Colonic mucosa (tissue), 4 donors: ENCODE measurements at places on chromosomes 13 and 19.

- no peak for DNase-seq
Observed at GRCh38 chr19:42051166-42052115, 18.6 kb downstream of the GRIK5 start.

- no peak for DNase-seq
Observed at GRCh38 chr13:35886332-35887114, 244.7 kb downstream of the DCLK1 start.

- no peak for DNase-seq
Observed at GRCh38 chr19:23439623-23440022, 44.4 kb upstream of the ZNF91 start.

- no peak for DNase-seq
Observed at GRCh38 chr19:38394488-38394887, 6.0 kb downstream of the SPRED3 start.

GRCh38 chr13:76723551-76724232 lies 162.5 kb downstream of the KCTD12 start:
- DNase-seq, result no peak

- DNase-seq, result no peak
Observed at GRCh38 chr13:64845110-64845509, 2385.0 kb downstream of the PCDH9 start.

GRCh38 chr19:54612428-54612827 lies 17.9 kb upstream of the LILRB1 start:
- no peak for DNase-seq

- no peak for DNase-seq
Observed at GRCh38 chr19:52138983-52139251, 821 bp downstream of the ZNF616 start.

DNA sequence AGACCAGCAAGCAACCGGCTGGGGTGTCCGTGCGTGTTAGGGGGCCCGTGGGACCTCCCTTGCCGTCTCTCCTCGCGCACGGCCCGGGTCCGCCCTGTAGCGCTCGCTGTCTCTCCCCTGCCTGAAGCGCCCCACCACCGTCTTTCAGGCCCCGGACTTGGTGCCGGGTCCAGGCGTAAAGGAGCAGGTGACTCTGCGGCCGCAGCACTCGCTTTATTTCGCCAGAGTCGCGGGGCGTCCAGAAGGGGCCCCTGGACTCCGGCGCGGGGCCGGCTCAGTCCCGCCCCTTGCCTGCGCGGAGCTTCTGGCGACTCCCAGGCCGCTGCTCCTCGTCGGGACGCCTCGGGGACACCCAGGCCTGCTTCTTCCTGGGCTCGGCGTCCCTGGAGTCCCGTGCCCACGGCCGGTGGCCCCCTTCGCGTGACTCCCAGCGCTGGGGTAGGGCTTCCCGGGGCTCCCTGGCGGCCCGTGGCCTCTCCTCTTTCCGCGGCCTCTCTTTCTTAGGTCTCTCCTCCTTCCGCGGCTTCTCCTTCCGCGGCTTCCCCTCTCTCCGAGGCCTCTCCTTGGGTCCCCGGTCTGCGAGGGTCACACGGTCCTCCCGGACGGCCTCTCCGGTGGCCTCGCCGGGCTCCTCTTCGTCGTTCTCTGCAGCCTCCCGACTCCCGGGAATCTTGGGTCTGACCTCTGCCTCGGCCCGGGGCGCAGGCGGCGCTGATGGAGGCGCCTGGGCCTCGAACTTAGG lies 3.1 kb downstream of the AMH start:
- no peak for DNase-seq

- peak; percentile 68 for DNase-seq
Observed at GRCh38 chr19:37987356-37988332, 80.6 kb downstream of the SIPA1L3 start.

DNA sequence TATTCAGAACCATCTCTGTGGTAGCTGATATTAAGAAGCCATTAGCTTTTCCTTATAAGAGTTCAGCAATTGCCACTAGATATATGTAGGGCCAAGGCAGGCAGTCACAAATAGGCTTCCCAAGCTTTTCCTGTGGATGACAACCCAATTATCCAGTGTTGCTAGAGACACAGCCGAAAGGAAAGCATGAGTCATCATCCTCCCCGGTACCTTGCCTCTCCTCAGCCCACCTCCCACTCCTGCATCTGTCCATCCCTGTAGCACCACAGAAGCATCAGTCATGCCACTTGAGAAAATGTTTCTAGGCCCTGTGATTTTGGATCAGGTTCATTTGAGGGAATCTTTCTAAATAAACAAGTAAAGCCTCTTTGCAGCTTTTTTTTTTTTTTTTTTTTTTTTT lies 204.3 kb downstream of the DNAJC15 start:
- DNase-seq, result no peak

- no peak for DNase-seq
Observed at GRCh38 chr13:29958476-29958875, 108.1 kb upstream of the UBL3 start.

- peak; percentile 45 for DNase-seq
Observed at GRCh38 chr19:23394511-23394910, 760 bp downstream of the ZNF91 start.

GRCh38 chr13:33213024-33213768 lies 72.4 kb downstream of the STARD13 start:
- DNase-seq, result no peak

- no peak for DNase-seq
Observed at GRCh38 chr13:36146511-36147269, 15.5 kb upstream of the DCLK1 start.

GRCh38 chr19:41223431-41224234 lies 4.6 kb downstream of the AXL start:
- no peak for DNase-seq

- DNase-seq, result no peak
Observed at GRCh38 chr13:64551755-64552154, 2678.4 kb downstream of the PCDH9 start.

GRCh38 chr13:40187841-40188591 lies 478.4 kb downstream of the FOXO1 start:
- no peak for DNase-seq

- DNase-seq, result no peak
Observed at GRCh38 chr13:74166261-74167004, 32.2 kb upstream of the KLF12 start.

DNA sequence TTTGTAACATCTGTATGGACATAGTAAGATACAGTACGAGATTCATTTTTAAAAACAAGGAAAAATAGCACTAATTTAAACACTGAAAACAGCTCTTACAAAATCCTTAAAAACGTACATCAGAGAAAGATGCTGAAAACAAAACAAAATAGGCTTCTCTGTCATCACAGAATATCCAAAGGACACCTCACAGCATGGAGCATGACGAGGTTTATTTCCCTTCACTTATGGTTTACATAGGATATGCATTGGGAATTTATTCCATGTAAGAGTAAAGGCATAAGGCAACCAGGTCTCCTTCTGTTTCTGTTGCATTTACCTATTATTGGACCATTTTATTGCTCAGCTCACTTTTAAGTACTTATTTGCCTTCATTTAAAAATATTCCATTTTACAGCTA lies 3.0 kb downstream of the KCTD12 start:
- no peak for DNase-seq

DNA sequence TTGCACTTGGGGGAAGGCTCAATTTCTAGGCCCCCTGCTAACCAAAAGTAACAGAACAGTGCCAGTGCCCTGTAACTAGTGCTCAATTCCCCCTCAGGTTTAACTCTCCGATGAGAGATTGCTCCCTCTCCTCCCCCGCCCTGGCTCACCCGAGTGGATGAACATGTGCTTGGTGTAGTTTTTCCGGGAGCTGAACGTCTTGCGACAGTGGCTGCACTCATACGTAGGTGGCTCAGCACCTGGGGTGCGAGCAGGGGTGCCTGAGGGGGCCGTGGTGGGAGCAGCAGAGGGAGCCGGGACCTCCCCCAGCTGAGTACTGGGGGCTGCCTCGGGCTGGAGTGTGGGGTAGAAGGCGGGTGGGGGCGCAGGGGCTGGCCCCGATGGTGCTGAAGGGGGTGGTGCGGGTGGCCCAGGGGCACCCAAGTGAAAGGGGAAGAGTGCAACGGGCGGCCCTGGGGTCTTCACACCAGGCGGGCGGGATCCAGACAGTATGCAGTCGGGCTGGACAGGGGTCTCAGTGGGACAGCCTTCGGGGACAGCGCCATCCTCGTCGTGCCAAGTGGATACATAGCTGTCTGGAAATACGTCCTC lies 3.3 kb downstream of the ZBTB45 start:
- DNase-seq, result no peak

GRCh38 chr13:73000027-73000674 lies 58.7 kb upstream of the KLF5 start:
- no peak for DNase-seq

DNA sequence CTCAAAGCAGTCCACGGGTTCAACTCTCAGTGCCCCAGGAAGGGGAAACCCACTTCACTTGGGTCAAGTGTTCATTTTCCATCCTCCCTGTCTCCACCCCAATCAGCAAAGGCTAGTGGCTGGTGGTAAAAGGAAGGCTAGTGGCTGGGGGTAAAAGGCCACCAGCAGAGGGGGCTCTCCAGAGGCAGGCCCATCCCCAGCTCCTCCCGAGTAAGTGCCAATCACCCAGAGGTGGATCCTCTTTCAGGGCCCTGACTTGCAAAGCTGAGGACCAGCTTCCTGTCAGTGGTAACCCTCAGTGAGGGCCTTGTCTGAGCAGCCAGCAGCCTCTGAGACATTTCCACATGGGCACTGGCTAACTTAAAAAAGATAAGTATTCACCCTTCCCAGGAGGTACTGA lies 22.0 kb upstream of the TPT1 start:
- DNase-seq, result no peak

DNA sequence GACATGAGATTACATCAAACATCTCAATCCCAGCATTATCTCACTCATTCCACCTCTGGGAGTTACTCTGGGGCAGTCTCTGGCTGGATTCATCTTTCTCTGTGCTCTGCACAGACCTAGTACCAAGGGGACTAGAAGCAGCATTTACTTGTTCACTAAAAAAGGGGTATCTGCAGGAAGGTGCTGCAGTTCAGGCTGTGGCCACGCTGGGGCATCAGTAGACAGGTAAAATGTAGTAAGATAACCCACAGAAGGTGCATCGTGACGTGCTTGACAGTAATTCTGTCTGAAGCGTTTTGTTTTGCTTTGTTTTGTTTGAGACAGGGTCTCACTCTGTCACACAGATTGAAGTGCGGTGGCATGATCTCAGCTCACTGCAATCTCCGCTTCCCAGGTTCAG lies 29.3 kb downstream of the ZNF564 start:
- no peak for DNase-seq

- peak; percentile 72 for DNase-seq
Observed at GRCh38 chr13:98445340-98446233, 131.3 kb downstream of the STK24 start.

- DNase-seq, result no peak
Observed at GRCh38 chr19:18097993-18098890, 664 bp downstream of the MAST3 start.

GRCh38 chr13:47932950-47933923 lies 67.8 kb downstream of the SUCLA2 start:
- no peak for DNase-seq

DNA sequence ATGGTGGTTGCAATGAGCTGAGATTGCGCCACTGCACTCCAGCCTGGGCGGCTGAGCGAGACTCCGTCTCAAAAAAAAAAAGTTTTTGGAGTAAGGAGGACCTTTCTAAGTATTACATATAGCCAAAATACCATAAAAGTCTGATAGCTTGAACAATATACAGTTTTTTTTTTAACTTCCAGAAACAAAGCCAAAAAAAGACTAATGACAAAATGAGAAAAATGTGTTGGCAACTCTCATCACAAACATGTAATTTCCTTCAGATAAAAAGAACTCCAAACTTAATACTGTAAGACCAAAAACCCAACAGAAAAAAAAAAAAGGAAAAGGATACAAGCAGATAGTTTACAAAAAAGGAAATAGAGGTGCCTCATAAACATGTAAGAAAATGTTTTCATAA lies 68.2 kb upstream of the MED4 start:
- no peak for DNase-seq

DNA sequence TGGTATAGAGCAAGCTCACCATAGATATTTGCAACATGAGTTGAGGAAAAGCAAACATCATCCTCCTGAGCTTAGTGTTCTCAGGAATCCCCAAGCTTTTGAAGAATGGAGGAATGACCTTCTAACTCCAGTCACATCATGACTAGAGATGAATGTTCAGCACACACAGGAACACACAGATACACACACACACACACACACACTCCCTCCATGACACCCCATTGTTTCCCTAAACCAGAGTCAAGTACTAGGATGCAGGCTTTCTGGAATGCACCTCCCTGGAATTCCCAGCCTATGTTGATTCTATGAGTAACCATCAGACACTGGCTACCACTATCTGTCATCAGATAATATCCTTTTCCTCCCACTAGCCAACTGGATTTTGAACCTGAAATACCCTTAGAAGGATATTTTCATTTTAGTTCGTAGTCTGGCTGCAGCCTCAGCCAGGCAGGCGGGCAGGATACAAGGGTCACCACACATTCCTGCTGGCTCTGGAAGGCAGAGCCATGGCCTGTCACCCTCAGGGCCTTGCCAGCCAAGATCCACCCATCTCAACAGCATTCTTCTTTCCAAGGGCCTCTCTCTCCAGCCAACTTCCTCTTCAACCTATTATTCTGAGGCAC lies 162.4 kb downstream of the FOXO1 start:
- DNase-seq, result no peak

GRCh38 chr19:18875726-18876125 lies 20.2 kb downstream of the CERS1 start:
- no peak for DNase-seq

GRCh38 chr19:19155495-19156219 lies 14.4 kb downstream of the MEF2B start:
- no peak for DNase-seq

DNA sequence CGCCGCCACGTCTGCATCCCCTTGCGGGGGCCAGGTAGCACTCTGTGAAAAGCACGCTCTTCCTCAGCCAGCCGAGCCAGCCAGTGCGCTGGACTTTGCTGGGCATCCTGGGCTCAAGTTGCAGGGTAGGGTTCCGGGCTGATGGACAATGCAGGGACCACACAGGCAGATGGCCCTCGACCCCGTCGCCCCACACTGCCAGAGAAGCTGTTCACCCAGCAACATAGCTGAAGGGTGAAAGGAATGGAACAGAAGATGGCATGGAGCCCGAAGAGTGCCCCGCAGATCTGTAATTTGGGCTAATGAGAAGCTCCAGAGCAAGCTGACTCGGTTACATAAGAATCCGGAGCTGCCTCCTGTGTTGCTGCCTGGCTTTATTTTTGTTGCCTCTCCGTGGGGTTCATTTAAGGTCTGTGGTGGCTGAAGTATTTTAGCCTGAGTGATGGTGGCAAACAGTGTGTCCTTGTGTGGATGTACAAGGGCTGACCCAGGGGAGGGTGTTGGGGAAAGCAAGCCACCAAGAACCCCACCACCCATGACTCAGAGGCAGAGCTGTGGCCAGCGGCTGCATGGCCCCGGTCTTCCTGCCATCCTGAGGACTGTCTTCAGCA lies 105.8 kb downstream of the SOX1 start:
- no peak for DNase-seq
